ENCODE measurements at places on chromosomes 2 and 18. TPM values are rescaled to one million over a fixed set of nuclear protein-coding genes. Genes with fewer than 3 reads are reported as not detected.

The CROCC2 gene
- 0.22 TPM for total RNA-seq

The BOK gene
- not detected for total RNA-seq

The CNOT11 gene
- total RNA-seq = 49.0 TPM

The DNMT3A gene
- total RNA-seq = 106 TPM

- H3K36me3 ChIP-seq = no peaks in the 10 kb centered on the region
- no peaks in the 10 kb centered on the region for H3K4me1 ChIP-seq
- no peaks in the 10 kb centered on the region for H3K27me3 ChIP-seq
- DNase-seq = no peak
Measured at GRCh38 chr18:74795751-74796150, 198.1 kb downstream of the ZNF407 start.

GRCh38 chr2:218256612-218257350 is 4.0 kb upstream of the GPBAR1 start:
- H3K27ac ChIP-seq = peak overlapping the region; percentile 67
- no peak for DNase-seq
- no peak overlapping the region for H3K4me3 ChIP-seq
- peaks cover 7% of the 10 kb centered on the region for H3K4me1 ChIP-seq

DNA sequence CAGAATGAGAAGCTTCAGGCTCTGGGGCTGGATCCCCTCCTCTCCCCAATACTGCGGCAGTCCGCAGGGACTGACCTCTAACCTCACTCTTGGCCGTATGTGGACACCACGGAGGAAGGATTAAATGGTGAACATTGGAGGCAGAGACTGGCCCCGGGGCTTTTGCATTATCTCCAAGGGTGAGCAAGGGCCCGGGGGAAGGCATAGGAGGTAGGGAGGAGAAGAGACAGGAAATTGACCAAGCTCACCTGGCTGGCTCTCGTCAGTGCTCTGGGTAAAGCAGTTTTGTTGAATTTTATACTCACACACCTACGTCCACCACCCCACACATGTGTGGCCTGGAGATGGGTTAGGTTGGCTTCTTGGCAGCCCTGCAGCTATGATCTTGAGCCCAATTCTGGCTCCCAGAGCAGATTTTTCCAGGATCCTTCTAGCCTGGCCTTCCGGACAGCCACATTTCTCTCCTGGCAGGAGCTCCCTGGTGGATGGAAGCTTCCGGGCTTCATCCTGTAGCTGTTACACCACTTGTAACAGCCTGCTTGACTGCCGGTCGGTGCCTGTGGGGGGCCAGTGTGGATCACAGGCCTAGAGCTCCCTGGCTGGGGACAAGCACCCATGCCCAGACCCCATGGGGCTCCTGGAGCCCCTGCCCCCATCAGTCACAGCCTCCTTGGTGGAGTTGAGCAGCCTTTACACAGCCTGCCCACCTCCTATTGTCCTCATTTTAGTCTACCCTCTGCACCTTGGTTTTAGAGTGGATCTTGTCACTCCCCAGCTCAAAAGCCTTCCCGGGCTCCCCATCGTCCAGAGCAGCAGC is 7.6 kb downstream of the ITM2C start:
- H3K4me3 ChIP-seq = no peak overlapping the region
- H3K36me3 ChIP-seq = peaks cover 25% of the 10 kb centered on the region
- H3K4me1 ChIP-seq = peaks cover 9% of the 10 kb centered on the region

GRCh38 chr2:170362871-170363631 is 185.1 kb downstream of the MYO3B start:
- H3K4me1 ChIP-seq = no peaks in the 10 kb centered on the region
- no peaks in the 10 kb centered on the region for H3K36me3 ChIP-seq
- no peak for DNase-seq
- H3K4me3 ChIP-seq = no peak overlapping the region
- no peak overlapping the region for H3K27ac ChIP-seq
- no peaks in the 10 kb centered on the region for H3K27me3 ChIP-seq

All from naive thymus-derived CD4-positive, alpha-beta T cell (primary cell).